Activated CD8-positive, alpha-beta memory T cell treated with anti-CD3 and anti-CD28 coated beads, Interleukin-2, amount 50 U/mL, for 4 hours (primary cell): ENCODE measurements at places on chromosomes 16 and 17.

DNA sequence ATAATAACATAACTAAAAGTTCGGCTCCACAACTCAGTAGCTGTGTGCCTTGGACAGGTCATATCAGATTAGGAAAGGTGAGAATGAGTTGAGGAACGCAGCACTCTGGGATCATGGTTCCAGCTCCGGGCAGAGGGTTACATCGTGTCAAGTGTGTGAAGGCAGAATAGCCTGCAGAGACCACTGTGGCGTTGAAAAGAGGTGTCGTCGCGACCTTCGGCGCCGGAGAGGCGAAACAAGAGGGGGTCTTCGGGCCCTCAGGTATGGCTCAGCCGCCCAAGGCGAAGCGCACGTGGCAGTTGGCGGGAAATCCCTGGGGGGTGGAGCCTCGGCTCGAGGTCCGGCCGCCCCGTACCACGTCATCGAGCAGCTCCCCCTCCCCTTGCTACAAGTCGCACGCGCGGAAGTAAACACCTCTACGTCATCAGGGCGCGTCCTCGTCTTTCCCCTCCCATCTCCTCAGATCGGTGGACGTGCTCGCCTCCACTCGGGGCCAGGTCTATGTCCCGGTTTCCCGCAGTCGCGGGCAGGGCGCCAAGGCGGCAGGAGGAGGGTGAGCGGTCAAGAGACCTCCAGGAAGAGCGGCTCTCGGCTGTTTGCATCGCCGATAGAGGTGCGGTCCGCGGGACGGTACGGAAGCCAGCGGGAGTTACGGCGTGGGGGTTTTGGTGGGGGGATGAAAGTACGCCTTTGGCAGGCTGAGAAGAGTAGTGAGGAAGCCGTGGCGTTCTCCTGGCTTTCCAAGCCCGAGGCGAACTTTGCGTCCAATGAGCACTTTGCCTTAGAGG is at the start of gene DHX40:
TSS of gene DHX40 (plus strand) at position 440 of the 788 bp plus-strand sequence. CDS start at position 502, 62 bp downstream.
- peak; percentile 96 for DNase-seq

DNA sequence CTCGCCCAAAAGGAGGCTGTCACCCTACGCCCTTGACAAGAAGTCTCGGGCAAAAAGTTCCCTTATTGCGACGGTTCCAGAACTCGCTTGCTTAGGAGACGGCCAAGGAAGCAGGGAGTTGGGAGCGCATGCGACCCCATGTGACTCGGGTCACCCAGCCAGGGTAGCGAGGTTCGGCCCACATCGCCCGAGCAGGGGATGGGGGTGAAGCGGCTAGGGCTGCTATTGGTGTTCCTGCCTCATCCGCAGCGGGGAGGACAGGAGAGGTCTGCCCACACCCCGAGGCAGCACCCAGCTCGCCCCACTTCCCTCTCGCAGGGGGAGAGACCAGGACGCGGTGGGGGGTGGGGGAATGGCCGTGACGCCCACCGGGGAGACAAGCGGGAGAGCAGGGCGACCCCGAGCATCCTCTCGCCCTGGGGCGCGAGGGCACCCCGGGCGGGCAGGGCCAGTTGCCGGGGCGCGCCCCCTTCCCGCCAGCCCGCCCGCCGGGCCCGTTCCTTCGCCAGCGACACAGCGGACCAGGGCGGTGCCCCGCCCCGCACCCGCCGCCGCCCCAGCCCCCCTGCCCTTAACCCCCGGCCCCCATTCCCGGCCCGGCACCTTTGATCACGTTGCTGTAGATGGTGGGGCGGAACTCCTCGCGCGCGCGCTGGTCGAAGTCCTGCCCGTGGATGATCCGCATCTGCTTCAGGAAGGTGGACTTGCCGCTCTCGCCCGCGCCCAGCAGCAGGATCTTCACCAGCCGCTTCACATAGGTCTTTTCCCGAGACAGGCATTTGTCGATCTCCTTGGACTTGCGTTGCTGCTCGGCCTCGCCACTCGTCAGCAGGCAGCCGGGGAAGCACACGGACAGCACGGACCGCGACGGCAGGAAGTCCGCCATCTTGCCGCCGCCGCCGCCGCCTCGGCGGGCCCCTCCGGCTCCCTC is 567 bp downstream of the GNA13 start:
- DNase-seq, result peak; percentile 65

DNA sequence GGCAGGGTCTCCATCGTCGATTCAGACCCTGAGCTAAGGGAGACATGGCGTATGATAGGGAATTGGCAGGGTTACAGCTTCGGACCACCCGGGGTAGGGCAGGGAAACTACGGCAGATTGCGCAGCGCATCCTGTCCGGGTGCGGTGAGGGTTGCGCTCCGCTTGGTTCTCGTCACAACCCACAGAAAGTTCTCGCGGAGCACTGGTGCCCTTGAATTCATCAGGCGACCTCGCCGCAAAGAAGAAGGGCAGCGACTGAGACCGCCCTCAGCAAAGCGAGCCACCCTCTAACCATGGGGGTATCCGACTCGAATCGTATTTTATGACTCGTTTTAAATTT is 1.2 kb downstream of the HS3ST3B1 start:
- peak; percentile 63 for DNase-seq

- no peak for DNase-seq
These were observed 10.7 kb downstream of the NLK start for GRCh38 chr17:28053044-28053670.

DNA sequence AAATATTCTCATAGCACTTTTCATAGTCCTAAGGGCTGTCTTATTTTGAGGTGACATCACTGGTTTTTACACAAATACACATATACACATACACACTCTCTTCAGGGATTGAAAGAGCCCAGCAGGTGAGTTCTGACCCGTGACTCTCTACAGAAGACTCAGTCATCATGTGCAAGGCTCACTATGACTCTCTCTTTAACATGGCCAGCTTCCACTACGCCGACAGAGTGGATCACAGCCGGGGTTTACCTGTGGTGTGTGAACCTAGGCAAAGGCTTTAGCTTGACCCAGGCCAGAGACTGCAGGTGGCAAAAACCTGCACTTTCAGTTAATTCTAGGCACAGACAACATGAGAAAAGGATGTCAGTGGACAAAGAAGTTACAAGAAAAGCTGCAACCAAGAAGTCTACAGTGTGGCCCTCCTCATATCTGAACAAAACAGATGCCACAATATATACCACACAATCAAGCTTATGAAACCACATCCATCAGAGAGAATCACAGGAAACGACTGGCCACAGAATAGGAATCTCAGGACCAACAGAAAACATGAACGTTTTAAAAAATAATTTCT is 56.5 kb downstream of the CYTH1 start:
- no peak for DNase-seq

GRCh38 chr17:80408872-80409271 is 6.1 kb upstream of the ENDOV start:
- DNase-seq, result no peak

GRCh38 chr17:58388302-58389190 is 28.8 kb downstream of the RNF43 start:
- DNase-seq, result no peak

DNA sequence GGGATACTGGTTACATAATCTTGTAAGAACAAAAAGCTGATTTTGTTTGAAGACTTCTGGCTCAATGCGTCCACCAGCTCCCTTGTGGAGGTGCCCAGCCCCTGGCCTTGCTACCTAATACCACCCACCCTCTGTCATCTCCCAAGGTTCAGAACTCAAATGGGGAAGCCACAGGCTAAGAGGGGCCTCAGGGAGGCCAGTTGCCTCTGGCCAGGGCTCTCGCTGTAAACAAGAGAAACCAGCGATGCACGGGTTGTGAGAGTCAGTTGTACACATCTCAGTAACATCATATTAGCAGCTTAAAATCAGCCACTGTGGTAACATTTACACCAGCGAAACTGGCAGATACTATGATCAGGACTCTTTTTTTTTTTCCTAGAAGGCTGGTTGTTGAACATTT is 6.0 kb downstream of the TEKT5 start:
- DNase-seq, result no peak

- DNase-seq, result no peak
These were observed 10.3 kb upstream of the TOX3 start for GRCh38 chr16:52557236-52557635.

- DNase-seq, result no peak
These were observed 11.7 kb downstream of the C1QTNF1 start for GRCh38 chr17:79035686-79036085.

GRCh38 chr17:81252326-81252986 is 13.3 kb downstream of the NDUFAF8 start:
- DNase-seq, result no peak

GRCh38 chr17:71935341-71935740 is 185.5 kb upstream of the SOX9 start:
- no peak for DNase-seq

- DNase-seq, result no peak
These were observed 17.0 kb upstream of the NAGS start for GRCh38 chr17:43987131-43988021.

- no peak for DNase-seq
These were observed 3.4 kb downstream of the DNAJA2 start for GRCh38 chr16:46970089-46970488.

- DNase-seq, result peak; percentile 54
These were observed at the start of gene CCDC102A for GRCh38 chr16:57536306-57537193. Gene CCDC102A, minus strand, starts transcription at chr16:57536571. Its CDS starts 7,394 bp downstream, at chr16:57529177.

- DNase-seq, result no peak
These were observed 372.3 kb upstream of the ZFHX3 start for GRCh38 chr16:73420244-73420643.

- DNase-seq, result no peak
These were observed 31.3 kb downstream of the ZNF423 start for GRCh38 chr16:49824593-49824992.

GRCh38 chr17:67018471-67019434 is 25.6 kb upstream of the CACNG1 start:
- DNase-seq, result no peak

- DNase-seq, result no peak
These were observed 1.2 kb downstream of the OR1F1 start for GRCh38 chr16:3188925-3189825.

- DNase-seq, result no peak
These were observed 42.1 kb downstream of the ITGAM start for GRCh38 chr16:31301708-31302400.

GRCh38 chr17:69423450-69423849 is 9.0 kb downstream of the MAP2K6 start:
- DNase-seq, result peak; percentile 16

GRCh38 chr17:31824766-31825360 is 34.2 kb downstream of the COPRS start:
- no peak for DNase-seq

DNA sequence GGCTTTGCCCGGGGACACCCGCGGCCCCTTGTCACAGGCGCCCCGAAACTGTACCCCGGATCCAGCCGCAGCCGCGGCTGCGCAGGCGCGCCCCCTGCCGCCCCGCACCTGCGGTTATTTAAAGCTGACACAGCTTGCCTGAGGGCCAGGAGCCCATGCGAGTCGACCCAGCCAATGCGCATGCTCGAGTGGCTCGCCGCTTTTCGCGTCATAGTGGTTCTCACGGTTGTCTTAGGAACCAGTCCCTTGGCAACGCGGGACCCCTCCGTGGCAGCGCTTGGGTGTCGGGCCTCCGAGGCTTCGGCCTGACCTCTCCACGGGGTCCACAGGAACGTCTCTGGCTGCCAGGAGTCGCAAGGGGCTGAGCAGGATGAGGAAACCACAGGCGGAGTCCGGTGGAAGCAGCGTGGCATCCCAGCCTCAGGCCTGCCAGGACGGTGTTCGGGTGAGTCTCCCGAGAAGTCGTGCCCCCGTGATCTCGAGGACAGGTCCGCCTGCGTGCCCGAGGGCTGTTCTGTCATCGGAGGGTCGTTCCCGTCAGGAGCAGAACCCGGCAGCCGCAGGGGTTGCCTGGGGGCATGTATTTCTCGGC is 716.9 kb downstream of the KCNJ18 start:
- no peak for DNase-seq

- no peak for DNase-seq
These were observed 29.4 kb downstream of the CNTROB start for GRCh38 chr17:7961421-7961820.

GRCh38 chr16:53176434-53176833 is 121.6 kb downstream of the CHD9 start:
- no peak for DNase-seq

DNA sequence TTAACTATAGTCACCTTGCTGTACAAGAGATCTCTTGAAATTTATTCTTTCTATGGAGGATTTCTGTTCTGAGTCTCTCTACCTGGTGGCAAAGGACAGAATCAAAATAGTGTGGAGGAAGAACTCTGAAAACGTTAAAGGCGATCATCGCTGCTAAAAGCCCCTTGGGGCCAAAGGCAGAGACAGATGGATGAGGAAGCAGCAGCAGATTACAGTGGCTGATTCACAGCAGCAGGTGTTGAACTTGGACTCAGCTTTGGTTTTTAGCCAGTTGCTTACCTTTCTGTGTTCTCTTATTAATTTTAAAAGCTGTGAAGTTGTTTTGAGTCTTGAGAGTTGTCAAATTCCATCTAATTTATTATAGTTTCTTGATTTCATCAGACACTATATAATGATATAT is 956.1 kb upstream of the GOT2 start:
- DNase-seq, result no peak

DNA sequence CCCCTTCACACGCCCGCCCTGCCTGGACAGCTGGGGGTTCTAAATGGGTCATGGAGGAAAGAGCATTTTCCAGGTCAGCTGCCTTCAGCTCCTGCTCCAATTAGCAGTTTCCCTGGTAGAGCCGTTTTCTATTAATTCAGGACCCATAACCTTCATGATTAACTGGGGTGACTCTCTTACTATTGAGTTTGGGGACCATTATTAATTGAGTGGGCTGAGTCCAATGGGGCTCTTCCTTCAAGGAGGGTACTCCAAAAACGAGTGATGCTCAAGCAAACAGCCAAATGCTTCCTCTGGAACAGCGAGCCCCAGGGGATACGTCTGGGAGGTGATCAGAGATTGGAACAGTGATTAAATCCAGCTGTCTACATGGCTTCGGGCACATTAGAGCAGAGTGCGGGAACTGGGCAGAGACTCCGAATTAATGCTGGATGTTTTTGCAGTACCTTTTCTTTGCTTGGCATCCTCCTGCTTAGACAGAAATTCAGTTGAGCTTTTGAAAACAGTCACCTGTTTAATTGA is 68.1 kb upstream of the CACNG3 start:
- no peak for DNase-seq

DNA sequence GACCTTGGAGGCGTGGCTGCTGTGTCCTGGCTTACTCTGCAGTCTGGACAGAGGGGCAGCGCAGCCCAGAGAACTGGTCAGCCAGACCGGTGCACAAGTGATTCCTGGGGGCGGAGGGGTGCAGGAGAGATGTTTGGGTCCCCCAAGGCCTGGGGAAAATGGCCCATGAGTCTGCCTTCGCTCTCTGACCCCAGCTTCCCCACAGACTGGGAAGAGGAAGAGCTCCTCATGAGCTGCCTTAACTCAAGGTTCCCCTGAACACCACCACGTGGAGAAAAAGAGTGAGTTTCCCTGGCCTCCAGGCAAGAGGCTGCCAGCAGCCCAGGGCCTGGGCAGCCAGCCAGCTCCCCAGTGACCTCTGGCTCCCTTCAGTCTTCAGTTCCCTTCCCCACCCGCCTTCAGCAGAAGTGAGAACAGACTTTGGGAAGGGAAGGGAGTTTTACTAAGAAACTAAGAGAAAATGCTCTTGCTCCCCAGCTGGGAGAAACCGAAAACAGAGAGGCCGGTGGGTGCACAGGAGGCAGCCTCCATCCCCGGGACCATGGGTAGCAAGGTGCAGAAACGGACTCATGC is 2.0 kb upstream of the C17orf99 start:
- DNase-seq, result no peak

- DNase-seq, result no peak
These were observed 5.9 kb downstream of the RAB11FIP4 start for GRCh38 chr17:31397256-31397939.

- DNase-seq, result no peak
These were observed 6.6 kb downstream of the FAM20A start for GRCh38 chr17:68594552-68594951.

- no peak for DNase-seq
These were observed 10.9 kb downstream of the DYNLL2 start for GRCh38 chr17:58094118-58094517.

GRCh38 chr16:86549076-86549892 is 5.8 kb downstream of the MTHFSD start:
- DNase-seq, result no peak
